Posterior cingulate gyrus (tissue), 11 donors: ENCODE measurements at places on chromosomes 13 and 19.
A peak's percentile ranks its signal among the peaks of the same experiment; 100 is the strongest.

DNA sequence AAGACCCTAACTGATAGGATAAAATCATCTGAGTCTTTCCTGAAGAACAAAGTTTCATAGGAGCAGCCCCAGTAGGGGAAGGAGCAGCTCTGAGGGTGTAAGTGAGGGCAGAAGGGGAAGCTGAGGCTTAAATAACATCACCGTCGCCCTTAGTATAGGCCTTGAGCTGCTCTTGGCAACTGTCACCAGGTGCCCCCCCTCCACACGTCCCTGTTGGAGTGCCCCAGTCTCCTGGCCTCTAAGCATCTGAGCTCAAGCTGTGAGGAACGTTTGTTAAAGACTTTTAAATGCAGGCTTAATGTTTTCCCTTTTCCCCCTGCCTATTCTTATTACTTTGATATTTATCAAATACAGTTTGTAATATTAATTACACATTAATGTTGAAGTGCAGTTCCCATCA lies 170.6 kb downstream of the ZIC5 start:
- DNase-seq, result no peak

- DNase-seq, result no peak
These were observed 503.1 kb downstream of the FOXO1 start for GRCh38 chr13:40163066-40164000.

- DNase-seq, result no peak
These were observed 2521.1 kb downstream of the PCDH9 start for GRCh38 chr13:64709079-64709478.

DNA sequence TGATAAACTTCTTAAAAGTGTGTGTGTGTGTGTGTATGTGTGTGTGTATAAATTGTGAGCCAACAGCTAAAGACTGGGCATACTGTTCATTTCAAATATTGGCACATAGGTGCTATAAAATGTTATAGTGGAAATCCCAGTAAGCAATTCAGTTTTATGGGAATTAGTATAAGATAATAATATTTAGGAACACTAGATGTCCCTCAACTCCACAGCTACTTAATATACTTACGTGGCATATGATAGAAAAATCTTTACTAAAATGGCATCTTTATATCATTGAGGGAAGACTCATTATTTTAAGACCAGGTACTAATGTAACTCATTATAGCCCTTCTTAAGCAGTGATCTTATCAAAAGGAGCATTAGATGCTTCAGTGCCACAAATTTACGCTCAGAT lies 266.2 kb downstream of the MAB21L1 start:
- DNase-seq, result no peak

DNA sequence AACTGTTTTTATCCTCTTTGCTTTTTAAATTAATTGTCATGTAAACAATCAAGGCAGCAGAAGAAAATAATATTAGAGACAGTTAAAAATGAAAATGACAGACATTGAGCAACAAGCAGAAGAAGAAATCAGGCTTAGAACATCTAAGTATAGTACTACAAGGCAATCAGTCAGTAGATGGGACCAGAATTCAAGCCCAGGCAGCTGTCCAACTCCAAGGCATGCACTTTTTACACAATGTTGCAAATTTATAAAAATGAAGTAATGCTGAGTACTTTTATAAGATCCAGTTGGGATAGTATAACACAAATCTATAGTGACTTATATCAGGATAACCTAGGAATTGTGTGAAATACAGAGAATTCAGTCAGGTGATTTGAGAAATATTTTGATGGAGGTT lies 2815.8 kb downstream of the PCDH9 start:
- no peak for DNase-seq

GRCh38 chr13:112954488-112955270 lies 14.3 kb upstream of the MCF2L start:
- DNase-seq, result no peak

GRCh38 chr13:99053636-99054233 lies 75.9 kb upstream of the DOCK9 start:
- DNase-seq, result no peak

DNA sequence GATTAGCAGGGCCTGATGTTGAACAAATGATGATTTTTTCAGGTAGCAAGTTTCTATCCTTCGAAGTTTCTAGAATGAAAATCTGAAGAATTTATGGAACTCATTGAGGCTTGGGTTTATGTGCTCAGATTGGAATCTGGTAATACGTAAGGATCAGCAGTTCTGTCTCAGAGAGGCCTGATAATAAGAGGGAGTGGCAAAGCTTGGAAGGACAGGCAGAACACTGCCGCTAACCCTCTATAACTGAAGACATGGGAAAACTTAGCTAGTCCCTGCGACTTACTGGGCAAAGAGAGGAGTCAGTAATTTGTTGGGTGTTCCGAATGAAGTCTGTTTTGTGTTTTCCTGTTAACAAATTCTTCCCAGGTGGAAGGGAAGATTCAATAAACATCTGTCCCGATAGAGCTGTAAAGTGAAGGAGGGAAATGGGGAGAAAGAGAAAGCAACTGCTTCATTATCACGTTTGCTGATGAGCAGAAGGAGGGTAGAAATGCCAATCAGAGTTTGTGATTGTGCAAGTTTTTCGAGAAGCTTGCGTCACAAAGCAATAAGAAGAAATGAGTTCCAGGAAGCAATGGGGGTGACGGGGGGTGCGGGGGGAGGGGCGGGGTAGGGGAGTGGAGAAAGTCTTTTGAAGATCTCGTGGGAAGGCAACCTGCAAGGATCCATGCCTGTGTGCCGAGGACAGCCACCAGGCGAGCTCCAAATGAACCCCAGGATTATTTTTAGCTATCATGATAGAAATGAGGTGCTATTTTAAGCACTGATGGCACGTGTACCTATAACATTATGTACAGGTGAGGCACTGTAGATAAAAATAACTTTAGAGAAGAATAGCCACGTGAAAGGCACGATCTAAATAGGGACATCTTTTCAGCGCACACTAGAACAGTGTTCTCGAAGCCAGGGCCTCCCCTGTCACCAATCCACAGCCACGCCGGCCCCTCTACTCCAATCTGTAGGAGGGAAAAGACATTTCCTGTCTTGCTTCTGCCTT lies 224.1 kb downstream of the FGF9 start:
- no peak for DNase-seq

- DNase-seq, result no peak
These were observed 26.1 kb upstream of the EID2 start for GRCh38 chr19:39566064-39566463.

- DNase-seq, result no peak
These were observed 147.2 kb downstream of the MIPEP start for GRCh38 chr13:23741879-23742510.

- peak; percentile 75 for DNase-seq
These were observed at the start of gene FGF9 for GRCh38 chr13:21670883-21671619. FGF9 (plus strand) TSS chr13:21671073; CDS start chr13:21671913, 840 bp downstream.

GRCh38 chr13:114069376-114070097 lies 62.9 kb downstream of the RASA3 start:
- DNase-seq, result no peak

DNA sequence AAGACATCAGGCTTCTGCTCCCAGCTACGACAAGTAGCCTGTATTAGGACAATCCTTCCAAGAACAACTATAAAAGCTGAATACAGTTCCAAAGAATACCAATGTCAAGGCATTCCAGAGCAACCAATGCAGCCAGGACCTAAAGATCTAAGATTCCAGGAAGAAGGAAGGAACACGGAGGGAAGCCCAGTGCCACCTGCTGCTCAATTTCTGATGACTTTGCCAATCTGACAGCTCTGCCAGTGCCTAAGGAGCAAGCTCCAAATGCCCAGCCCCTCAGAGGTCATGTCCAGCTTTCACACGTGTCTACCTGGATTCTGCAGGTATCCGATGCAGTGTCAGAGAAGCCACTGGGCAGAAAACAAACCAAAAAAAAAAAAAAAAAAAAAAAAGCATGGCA lies 164.4 kb downstream of the IRS2 start:
- DNase-seq, result no peak

DNA sequence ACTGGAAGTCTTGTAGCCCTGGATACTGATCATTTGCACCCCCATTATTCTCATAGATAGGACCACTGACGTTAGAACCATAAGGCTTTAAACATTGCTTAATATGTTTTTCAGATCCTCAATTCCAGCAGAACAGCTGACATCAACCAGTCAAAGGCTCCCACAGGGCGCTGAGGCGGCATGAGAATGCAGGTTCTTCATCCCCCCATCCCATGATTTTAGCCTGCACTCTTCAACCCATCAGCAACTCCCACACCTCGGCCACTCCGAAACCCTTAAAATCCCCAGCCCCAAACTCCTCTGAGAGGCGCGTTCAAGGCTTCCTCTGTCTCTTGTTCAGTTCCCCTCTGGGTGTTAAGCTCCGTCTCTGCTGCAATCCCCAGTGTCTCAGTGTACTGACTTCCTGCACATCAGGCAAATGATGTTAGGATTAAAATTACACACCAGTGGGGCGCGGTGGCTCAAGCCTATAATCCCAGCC lies 24.3 kb upstream of the LAMP1 start:
- DNase-seq, result no peak

GRCh38 chr19:30228835-30229524 lies 143.2 kb upstream of the ZNF536 start:
- no peak for DNase-seq
